Parietal lobe (tissue), 2 donors: ENCODE measurements at places on chromosomes 3 and 15. TPM values are rescaled to one million over a fixed set of nuclear protein-coding genes. Genes with fewer than 3 reads are reported as not detected.

FOXB1 gene
- total RNA-seq = not detected

SHF gene
- 72.0 TPM for total RNA-seq

FSTL1 gene
- total RNA-seq = 63.5 TPM

IRAK2 gene
- 2.5 TPM for total RNA-seq

NANOGP8 gene
- total RNA-seq = not detected

RLBP1 gene
- 2.2 TPM for total RNA-seq

NEK10 gene
- 42.9 TPM for total RNA-seq

NR1I2 gene
- 0.63 TPM for total RNA-seq

CYP19A1 gene
- total RNA-seq = not detected

GAP43 gene
- total RNA-seq = 167 TPM

ABHD2 gene
- total RNA-seq = 90.1 TPM

TRIM42 gene
- total RNA-seq = not detected

PLSCR1 gene
- total RNA-seq = 9.1 TPM
